ENCODE measurements at places on chromosomes 1 and 21.

- no peak for DNase-seq
These were observed 560 bp downstream of the PLEKHM2 start for GRCh38 chr1:15684468-15685291.

- DNase-seq = no peak
These were observed 32.4 kb downstream of the KIF1B start for GRCh38 chr1:10242811-10243210.

GRCh38 chr1:14262637-14263036, 335.8 kb upstream of the KAZN start:
- DNase-seq = no peak

DNA sequence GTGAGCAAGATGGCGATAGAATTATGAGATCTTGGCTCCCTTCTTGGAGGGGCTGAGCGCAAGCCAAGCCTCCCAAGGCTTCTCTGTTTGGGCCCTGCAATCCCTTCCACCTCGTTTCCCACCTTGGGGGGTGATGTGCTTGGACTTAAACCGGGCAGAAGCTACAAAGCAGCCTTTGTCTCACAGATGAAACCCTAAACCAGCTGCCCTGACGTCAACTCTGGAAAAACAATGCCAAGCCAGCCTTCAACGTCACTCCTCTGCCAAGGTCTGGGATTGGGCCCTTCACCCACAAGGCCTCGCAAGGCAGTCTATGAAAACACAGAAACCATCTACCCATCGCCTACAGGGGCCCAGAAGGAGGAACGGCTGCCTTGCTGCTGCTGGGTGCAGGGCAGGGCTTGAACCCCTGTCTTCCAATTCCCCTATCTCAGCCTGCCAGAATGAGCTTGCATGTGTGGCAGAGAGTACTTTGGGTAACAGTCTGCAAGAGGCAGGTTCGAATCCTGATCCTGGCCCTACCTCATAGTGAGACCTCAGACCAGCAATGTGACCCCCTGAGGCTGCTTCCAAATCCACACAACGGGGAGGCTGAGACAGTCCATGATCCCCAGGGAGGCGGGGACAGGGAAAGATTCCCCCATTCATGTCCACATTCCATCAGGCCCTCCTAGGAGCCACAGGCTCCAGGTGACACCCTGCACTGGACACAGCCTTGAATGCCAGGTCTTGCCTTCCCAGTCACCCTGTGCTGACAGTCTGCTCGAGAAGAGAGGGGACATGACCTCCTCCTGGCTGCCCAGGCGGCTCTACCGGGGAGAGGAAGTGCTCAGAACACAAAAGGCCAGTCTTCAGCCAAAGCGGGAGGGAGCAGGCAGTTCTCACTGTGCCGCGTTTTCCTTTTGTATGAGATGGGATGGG, 15.0 kb downstream of the IFFO2 start:
- no peak for DNase-seq

GRCh38 chr1:183443011-183443410, 24.8 kb upstream of the NMNAT2 start:
- no peak for DNase-seq

DNA sequence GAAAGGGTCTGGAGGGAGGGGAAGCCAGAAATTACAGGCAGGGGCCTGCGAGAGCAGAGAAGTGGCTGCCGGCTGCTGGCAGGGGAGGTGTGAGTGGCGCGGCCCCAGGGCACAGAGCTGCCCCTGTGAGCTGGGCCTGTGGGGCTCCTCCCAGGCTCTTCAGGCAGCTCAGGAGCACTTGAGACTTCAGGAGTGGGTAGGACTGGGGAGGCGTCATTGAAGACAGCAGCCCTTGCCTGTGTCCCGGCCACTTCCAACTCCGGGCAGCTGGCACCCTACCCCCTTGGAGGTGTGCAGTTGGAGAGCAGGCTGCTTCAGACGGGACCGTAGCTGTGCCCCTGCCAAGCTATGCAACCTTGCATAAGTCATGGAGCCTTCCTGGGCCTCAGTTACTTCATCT, 87.5 kb upstream of the ACTL8 start:
- DNase-seq = no peak

GRCh38 chr1:92848201-92848600, 16.4 kb downstream of the RPL5 start:
- no peak for DNase-seq

- no peak for DNase-seq
These were observed 863 bp upstream of the NUF2 start for GRCh38 chr1:163320891-163321290.

- no peak for DNase-seq
These were observed 2.5 kb downstream of the FNDC10 start for GRCh38 chr1:1597275-1597930.

DNA sequence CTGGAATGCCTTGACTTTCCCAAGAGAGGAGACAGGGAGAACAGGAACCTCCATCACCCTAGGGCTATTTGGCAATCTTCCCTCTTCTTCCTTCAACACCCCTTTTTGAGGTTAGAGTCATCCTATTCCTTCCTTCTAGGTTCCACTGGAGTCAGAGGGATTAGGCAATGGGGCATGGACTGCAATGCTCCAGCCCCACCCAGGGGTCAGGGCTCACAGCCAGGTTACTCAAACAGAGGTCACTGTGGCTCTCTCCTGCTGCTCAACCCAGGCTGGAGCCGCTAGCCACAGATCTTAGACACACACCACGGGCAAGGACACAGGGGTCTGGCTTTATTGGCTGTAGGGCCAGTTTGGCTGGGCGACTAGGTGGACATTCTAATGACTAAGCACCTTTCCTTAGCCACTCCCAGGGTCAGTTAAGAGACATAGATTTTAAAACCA, 145.5 kb upstream of the NRIP1 start:
- DNase-seq = no peak

GRCh38 chr1:15737324-15738319, 1.6 kb downstream of the SLC25A34 start:
- no peak for DNase-seq

DNA sequence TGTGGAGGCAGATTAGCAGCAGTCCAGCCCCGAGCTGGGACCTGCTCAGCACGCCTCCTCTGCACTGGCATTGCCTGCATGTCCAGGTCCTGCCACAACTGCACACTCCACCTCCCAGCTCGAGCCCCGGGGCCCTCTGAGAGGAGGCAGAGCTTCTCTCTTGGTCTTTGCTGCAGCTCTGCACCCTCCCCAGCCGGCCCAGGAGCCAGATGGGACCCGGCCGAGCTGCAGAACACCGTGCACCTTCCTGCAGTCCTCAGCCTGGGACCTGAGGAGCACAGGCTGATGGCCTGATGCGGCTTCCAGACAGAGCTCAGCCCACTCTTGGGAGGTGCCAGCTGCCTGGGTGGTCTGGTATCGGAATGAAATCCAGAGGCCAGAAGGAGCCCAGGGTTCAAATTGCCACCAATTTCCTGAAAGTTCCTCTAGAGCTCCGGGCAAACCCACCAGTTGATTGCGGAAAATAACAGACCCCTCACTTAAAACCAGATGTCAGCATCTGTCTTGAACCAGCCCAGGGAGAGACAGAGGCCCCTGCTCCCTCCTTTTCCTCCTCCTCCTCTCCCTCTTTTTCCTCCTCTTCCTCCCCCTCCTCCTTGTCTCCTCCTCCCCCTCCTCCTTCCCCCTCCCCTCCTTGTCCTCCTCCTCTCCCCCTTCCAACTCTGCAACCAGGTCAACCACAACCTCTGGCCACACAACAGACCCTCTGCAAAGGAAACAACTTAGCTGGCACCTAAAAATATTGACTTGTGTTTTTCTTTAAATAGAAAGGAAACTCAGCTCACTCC, 10.6 kb upstream of the SPSB1 start:
- DNase-seq = no peak

- DNase-seq = no peak
These were observed 22.6 kb downstream of the F5 start for GRCh38 chr1:169563650-169564049.

GRCh38 chr1:231252336-231252735, 11.3 kb downstream of the GNPAT start:
- no peak for DNase-seq

DNA sequence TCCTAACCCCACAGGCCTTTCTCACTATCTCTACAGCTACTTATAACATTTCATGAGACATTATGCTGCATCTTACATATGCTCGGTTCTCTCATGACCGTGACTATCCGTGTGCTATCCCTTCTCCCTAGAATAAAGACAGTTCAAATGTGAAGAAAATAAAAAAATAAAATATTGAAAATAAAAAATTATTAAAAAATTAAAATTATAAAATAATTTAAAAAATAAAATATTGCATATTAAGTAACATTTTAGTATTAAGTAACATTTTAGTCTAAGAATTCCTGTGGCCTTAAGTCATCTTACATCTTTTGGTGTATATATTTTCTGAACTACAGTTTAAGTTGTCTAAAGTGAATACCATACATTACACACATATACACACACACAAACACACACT, 415.5 kb downstream of the DPYD start:
- DNase-seq = no peak

DNA sequence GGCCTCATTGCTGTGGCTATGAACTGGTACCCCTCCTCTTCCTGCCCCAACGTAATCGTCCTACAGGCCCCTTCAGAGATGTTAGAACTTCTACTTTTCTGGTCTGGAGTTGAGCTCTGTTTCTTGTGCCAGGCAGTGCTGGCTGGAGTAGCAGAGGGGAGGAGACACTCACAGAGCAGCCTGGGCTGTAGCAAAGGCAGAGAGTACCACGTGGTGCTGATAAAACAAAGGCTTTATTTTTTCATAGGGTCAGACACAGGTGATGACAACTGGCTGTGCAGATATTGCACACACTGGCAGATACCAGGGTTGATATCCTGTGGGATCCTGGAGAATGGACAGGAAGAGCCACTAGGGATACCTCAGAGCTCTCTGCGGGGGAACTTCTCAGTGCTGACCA, 23.2 kb downstream of the CRCT1 start:
- no peak for DNase-seq

- no peak for DNase-seq
These were observed 6.4 kb downstream of the SELENON start for GRCh38 chr1:25806418-25806817.

GRCh38 chr1:95034506-95034905, 38.2 kb downstream of the ALG14 start:
- no peak for DNase-seq

- DNase-seq = no peak
These were observed 39.1 kb upstream of the TRAPPC10 start for GRCh38 chr21:43972850-43973633.

DNA sequence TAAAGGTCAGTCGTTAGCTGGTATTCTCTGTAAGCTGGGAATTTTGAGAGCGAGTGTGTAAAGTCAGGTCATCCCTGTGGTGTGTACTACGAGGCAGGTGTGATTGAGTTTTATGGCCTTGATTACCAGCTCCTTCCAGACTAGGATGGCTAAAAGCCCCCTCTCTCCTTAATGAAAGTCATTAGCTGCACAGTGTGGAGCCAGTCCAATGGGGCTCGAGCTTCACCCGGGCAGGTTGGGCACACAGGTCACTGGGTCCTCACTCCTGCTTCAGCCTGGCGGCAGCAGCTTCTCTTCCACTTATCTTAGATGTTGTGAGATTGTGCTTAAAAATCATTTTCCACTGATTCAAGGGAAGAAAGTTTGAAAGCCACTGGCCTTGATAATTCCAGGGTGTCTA, 3.0 kb downstream of the DMRTB1 start:
- no peak for DNase-seq

DNA sequence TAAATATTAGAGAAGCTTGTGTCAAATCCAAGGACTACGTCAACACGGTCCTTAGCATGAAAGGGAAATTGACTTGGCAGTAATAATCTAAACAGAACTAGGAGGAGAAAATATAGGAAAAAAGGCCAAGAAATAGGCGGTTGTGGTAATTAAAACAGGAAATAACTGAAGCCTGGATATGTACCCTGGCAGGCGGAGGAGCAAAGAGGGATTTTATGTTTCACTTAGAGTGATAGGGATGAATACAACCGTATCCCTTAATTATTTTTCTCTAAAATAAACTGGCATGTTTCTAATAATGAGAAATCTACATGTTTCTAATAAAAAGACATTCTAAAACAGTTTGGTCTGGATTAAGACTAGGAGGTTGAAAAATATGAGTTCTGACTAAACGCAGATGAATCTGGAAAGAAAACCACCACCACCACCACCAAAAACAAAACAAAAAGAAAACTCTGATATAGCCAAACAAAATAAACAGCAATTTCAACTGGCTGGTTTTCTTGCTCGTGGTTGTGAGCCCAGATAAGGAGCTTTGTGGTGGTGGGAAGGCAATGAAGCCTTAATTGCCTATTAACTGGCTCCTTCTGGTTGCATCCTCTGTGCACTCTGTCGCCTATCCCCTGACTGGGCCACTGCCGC, 334.2 kb upstream of the SNX7 start:
- DNase-seq = no peak

GRCh38 chr1:52249831-52250230, 107.9 kb downstream of the ZFYVE9 start:
- no peak for DNase-seq

GRCh38 chr1:156136970-156137483, 16.4 kb upstream of the SEMA4A start:
- DNase-seq = no peak

DNA sequence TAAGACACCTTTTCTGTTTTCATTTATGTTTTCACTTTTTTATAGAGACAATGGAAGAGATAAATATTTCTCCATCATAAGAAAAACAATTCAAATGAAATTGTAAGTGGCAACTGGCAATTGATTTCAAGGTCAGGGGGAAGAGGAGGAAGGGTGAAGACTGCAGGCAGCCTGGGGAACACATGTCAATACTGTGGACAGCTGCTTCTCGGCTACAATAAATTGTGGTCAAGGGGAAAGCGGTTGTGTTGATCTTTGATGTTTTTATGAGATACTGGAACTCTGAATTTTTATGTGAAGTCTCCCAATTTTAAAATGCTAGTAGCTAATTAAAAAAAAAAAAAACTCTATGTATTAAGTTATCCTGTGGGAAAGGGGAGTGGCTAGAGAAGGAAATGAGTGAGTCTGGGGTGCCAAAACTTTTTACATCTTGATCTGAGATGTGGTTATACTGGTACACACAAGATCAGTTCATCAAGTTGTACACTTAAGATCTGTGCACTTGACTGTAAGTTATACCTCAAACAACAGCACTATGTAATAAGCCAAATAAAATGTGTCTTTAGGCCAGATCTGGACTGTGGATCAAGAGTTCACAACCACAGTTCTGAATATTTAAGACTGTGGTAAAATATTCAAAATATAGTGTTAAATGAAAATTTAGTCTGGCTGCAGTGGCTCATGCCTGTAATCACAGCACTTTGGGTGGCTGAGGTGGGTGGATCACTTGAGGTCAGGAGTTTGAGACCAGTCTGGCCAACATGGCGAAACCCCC, 18.0 kb downstream of the SSX2IP start:
- no peak for DNase-seq

GRCh38 chr1:34829250-34829649, 30.3 kb downstream of the SMIM12 start:
- no peak for DNase-seq

Data from activated gamma-delta T cell (primary cell).